ENCODE measurements at places on chromosomes 2 and 18. TPM values are rescaled to one million over a fixed set of nuclear protein-coding genes. Genes with fewer than 3 reads are reported as not detected.
A peak's percentile ranks its signal among the peaks of the same experiment; 100 is the strongest.

ZNF512 gene
- 28.0 TPM for total RNA-seq

MC4R gene
- not detected for total RNA-seq

ELOA2 gene
- not detected for total RNA-seq

ZAP70 gene
- not detected for total RNA-seq

MALL gene
- 114 TPM for total RNA-seq

VWC2L gene
- total RNA-seq: not detected

DNA sequence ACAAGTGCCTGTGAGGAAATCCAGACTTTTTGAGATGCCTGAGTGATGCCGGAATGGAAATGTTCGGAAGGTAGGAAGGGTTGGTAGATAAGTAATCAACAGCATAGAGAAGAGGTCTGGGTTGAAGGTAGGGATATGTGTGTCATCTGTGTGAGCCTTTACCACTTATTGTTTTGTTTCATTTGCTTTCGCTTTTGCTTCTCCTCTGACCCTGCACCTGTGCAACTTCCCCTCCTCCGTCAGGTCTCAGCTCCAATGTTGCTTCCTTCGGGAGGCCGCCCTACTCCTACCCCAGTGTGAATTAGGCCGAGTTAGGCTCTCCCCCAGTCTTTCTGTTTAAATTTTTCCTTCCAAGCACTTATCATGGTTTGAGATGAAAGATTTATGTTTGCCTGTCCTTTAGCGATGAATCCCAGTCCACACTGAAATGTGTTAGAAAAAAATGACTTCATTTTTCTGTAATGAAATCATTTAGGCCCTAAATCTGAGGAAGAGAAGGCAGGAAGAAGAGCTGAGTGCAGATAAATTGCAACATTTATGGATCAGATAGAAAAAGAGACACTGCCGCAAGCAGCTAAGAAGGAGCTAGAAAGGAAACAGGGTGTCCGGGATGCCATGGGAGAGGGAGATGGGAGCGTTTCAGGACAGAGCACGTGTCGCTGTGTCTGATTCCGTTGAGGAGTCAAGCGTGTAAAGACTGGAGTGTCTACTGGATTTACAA, 139.6 kb upstream of the PELI1 start:
- DNase-seq: peak; percentile 22

DNA sequence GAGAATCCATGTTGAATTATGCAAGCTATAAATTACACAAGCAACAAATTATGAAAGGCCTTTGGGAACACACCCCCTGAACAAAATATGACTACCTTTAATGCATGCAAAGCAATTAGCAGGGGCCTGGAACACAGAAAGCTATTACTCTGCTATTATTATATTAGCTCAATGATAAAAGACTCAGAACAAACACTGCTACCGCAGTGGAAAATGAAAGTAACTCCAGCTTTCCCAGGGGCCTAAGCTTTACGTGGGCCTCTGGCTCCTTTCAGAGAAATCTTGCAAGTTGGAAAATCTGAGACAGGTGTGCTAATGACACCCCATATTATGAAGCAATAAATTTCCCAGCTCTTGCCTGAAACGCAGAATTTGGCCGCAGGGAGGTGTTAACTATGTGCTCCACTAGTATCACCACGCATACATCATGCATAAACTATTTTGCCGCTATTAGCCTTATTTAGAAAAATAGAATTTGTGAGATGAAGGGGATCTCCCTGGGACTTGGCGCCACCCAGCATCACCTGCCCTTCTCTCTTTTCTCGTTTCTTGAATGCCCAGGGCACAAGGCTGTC, 321.6 kb upstream of the LYPD1 start:
- no peak for DNase-seq

- no peak for DNase-seq
These were observed 127.8 kb downstream of the LNPK start for GRCh38 chr2:175874291-175874690.

- DNase-seq: peak; percentile 31
These were observed 4.2 kb downstream of the SP9 start for GRCh38 chr2:174338671-174339560.

- DNase-seq: peak; percentile 61
These were observed 59.8 kb upstream of the SLC38A11 start for GRCh38 chr2:165015052-165015642.

- DNase-seq: no peak
These were observed 31.6 kb upstream of the MAP3K20 start for GRCh38 chr2:173043897-173044519.

DNA sequence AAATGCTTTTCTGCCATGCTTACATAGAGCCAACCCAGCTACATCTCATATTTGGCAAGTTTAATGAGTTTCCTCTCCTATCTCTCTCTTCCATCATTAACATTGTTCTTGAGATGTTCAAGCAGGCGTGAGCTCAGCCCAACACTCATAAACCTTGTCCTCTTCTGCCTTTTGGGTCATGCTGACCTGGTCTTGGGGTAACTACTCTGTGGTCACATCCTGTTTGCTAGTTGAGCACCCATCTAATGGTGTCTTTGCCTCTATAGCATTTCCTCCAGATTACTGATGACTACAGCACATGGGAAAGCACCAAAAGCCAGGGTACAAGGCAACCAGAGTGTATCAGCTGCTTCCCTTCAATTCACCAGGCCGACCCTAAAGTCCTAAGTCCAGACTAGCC, 366.9 kb upstream of the HNRNPA3 start:
- DNase-seq: no peak

All from endothelial cell of umbilical vein (primary cell).